B cell (primary cell): ENCODE measurements at places on chromosomes 11 and 22. TPM values are rescaled to one million over a fixed set of nuclear protein-coding genes. Genes with fewer than 3 reads are reported as not detected.

- no peak overlapping the region for H3K4me3 ChIP-seq
- H3K27ac ChIP-seq: no peak overlapping the region
- no peaks in the 10 kb centered on the region for H3K36me3 ChIP-seq
- H3K4me1 ChIP-seq: peaks cover 38% of the 10 kb centered on the region
- H3K27me3 ChIP-seq: no peaks in the 10 kb centered on the region
These were observed 11.8 kb downstream of the PIM3 start for GRCh38 chr22:49972163-49973017.

GLYATL1 gene
- total RNA-seq: not detected in 2 replicates

AASDHPPT gene
- total RNA-seq: 25.5 and 26.5 TPM in 2 replicates

- no peak overlapping the region for H3K4me3 ChIP-seq
- H3K4me1 ChIP-seq: no peaks in the 10 kb centered on the region
- H3K27ac ChIP-seq: no peak overlapping the region
- no peak for DNase-seq
These were observed 59.3 kb downstream of the FANCF start for GRCh38 chr11:22566293-22566692.

GRCh38 chr11:119551420-119552105 is 128.6 kb upstream of the THY1 start:
- no peak overlapping the region for H3K4me3 ChIP-seq
- DNase-seq: no peak
- no peak overlapping the region for H3K27ac ChIP-seq
- no peaks in the 10 kb centered on the region for H3K4me1 ChIP-seq
- no peaks in the 10 kb centered on the region for H3K36me3 ChIP-seq

GRCh38 chr11:28697920-28698827 is 590.0 kb downstream of the METTL15 start:
- no peak overlapping the region for H3K27ac ChIP-seq
- H3K4me3 ChIP-seq: no peak overlapping the region
- DNase-seq: peak; percentile 4
- H3K36me3 ChIP-seq: no peaks in the 10 kb centered on the region
- no peaks in the 10 kb centered on the region for H3K4me1 ChIP-seq

CCDC88B gene
- total RNA-seq: 172 and 180 TPM in 2 replicates

GRCh38 chr22:41302811-41303210 is 1.5 kb downstream of the ZC3H7B start:
- no peak for DNase-seq
- H3K27ac ChIP-seq: peak overlapping the region; percentile 54
- H3K4me3 ChIP-seq: no peak overlapping the region
- peaks cover 3% of the 10 kb centered on the region for H3K36me3 ChIP-seq
- no peaks in the 10 kb centered on the region for H3K27me3 ChIP-seq

DNA sequence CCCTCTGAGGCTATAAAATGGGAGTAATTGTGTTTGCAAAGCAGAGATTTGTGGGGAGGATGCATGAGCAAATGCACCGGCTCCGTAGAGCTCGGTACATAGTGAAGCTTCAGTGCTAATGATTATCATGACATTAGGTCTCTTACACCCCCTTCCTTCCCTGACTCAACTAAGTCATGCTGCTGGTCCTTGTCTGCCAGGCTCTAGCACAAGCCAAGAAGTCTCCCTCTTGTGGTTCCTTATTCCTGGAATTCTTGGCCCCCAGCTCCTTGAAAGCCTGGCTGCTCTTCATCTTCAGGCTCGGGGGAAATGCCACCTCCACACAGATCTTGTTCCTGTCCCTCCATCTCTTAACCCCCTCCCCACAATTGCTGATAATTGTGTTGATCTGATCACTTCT is 45.7 kb upstream of the SYT13 start:
- no peaks in the 10 kb centered on the region for H3K36me3 ChIP-seq
- H3K27ac ChIP-seq: no peak overlapping the region
- no peaks in the 10 kb centered on the region for H3K4me1 ChIP-seq

DNA sequence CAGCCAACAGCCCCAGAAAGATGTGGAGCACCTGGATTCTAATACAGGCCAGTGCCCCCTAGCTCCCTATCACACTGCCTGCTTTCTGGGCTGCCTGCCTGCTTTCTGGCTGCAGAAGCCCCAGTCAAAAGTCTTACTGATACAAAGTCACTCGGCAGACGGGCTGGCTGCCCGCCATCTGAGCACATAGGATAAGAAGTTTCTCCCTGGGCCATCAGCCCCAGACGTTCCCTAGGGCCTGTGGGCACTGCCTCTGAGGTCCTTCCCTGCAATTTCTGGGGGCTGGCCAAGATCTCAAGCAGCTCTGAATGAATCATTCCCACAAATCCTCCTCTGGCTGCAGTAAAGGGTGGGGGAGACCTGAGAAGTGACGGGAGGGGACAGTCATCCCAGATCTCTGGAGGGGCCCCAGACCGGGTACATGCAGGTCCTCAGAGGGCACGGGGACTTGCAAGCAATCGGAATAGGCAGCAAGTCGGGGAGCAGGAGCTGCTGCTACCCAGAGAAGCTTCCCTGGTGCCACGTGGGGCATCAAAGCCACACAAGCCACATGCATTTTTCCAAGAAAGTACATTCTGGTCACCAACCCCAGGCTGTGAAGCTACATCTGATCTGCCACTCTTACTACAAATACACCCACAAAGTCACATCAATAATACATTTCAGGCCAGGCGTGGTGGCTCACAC is 4.7 kb downstream of the TPST2 start:
- H3K4me1 ChIP-seq: peaks cover 31% of the 10 kb centered on the region
- H3K36me3 ChIP-seq: peaks cover 3% of the 10 kb centered on the region
- no peak overlapping the region for H3K4me3 ChIP-seq
- no peak overlapping the region for H3K27ac ChIP-seq
- H3K27me3 ChIP-seq: no peaks in the 10 kb centered on the region
- DNase-seq: no peak

DNA sequence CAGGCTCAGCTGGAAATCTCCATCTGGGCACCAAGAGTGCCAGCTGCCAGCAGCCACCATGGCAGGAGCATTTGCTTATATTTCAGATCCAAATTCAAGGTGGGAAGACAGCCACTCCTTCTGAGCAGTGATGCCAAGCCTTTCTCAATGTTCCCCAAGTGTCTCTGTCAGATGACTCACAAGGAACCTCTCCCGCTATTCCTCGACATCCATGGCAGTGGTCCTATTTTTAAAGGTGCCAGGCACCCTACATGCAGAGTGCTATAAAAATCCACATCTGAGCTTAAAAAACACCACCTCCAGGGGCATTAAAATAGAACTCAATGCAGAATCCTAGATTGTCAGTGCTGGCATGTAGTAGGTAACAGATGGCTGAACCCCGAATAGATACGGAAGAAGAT is 112.1 kb downstream of the SLC1A2 start:
- no peaks in the 10 kb centered on the region for H3K27me3 ChIP-seq
- H3K36me3 ChIP-seq: no peaks in the 10 kb centered on the region
- H3K4me3 ChIP-seq: no peak overlapping the region
- no peak for DNase-seq

GRCh38 chr11:128294671-128295050 is 292.7 kb downstream of the ETS1 start:
- peaks cover 98% of the 10 kb centered on the region for H3K4me1 ChIP-seq
- H3K36me3 ChIP-seq: no peaks in the 10 kb centered on the region
- DNase-seq: no peak
- H3K27me3 ChIP-seq: no peaks in the 10 kb centered on the region

ZBTB16 gene
- total RNA-seq: 17.8 and 20.6 TPM in 2 replicates

GRCh38 chr11:128568166-128568778 is 19.1 kb downstream of the ETS1 start:
- peak; percentile 25 for DNase-seq
- no peak overlapping the region for H3K27ac ChIP-seq
- no peaks in the 10 kb centered on the region for H3K27me3 ChIP-seq

KCTD14 gene
- 0.24 TPM in 1 of 2 replicates, not detected in the other for total RNA-seq

GRCh38 chr11:57274904-57275498 is 38.0 kb upstream of the APLNR start:
- DNase-seq: no peak
- no peak overlapping the region for H3K4me3 ChIP-seq
- H3K4me1 ChIP-seq: no peaks in the 10 kb centered on the region

- no peak overlapping the region for H3K27ac ChIP-seq
- peaks cover 16% of the 10 kb centered on the region for H3K4me1 ChIP-seq
- H3K27me3 ChIP-seq: peaks cover 12% of the 10 kb centered on the region
- DNase-seq: no peak
- H3K4me3 ChIP-seq: no peak overlapping the region
These were observed 11.2 kb upstream of the GLYATL1 start for GRCh38 chr11:58928107-58928499.

GRCh38 chr22:21446827-21447690 is 20.1 kb upstream of the TMEM191C start:
- no peak overlapping the region for H3K27ac ChIP-seq
- no peak for DNase-seq
- no peaks in the 10 kb centered on the region for H3K27me3 ChIP-seq

DNA sequence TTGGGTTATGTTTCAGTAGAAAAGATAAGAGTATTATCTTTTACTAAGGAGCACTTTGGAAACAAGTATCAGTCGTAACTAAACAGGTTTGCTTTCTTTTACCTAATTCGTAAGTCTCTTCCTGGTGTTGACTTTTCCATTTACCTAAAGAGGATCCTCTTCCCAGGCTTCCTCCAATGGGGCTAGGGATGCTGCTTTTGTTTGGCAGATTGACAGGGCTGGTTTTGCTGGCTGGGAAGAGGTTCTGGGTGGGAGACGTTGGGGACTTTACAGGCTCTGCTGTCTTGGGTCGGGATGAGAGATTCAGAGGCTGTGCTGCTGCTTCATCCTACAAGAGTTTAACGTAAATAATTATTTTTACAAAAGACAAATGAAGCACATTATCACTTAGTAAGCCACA is 306.7 kb downstream of the SOX6 start:
- no peak overlapping the region for H3K4me3 ChIP-seq
- H3K27ac ChIP-seq: no peak overlapping the region
- no peaks in the 10 kb centered on the region for H3K27me3 ChIP-seq
- no peaks in the 10 kb centered on the region for H3K4me1 ChIP-seq
